Nucleus accumbens (tissue), 56 donors: ENCODE measurements at places on chromosomes 5 and 9.
A peak's percentile ranks its signal among the peaks of the same experiment; 100 is the strongest.

GRCh38 chr9:21709464-21710058 is 92.9 kb upstream of the MTAP start:
- no peak for DNase-seq

DNA sequence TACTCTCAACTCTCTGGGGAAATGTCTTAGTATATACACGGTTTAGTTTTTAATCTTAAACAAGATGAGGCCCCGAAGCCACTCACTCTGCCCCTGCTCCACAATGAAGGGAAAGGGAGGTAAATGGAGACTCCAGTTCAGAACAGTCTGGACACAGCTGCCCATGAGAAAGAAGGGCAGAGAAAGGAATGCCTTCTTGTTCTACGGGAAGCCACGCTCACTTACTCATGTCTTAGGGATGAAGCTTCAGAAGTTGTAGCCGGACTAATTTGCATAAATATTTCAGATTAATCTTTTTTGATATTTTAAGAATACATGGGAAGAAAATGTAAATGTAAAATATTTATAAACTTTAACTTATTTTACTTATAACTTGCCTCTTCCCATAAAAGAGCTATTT is 94.0 kb downstream of the COL23A1 start:
- no peak for DNase-seq

DNA sequence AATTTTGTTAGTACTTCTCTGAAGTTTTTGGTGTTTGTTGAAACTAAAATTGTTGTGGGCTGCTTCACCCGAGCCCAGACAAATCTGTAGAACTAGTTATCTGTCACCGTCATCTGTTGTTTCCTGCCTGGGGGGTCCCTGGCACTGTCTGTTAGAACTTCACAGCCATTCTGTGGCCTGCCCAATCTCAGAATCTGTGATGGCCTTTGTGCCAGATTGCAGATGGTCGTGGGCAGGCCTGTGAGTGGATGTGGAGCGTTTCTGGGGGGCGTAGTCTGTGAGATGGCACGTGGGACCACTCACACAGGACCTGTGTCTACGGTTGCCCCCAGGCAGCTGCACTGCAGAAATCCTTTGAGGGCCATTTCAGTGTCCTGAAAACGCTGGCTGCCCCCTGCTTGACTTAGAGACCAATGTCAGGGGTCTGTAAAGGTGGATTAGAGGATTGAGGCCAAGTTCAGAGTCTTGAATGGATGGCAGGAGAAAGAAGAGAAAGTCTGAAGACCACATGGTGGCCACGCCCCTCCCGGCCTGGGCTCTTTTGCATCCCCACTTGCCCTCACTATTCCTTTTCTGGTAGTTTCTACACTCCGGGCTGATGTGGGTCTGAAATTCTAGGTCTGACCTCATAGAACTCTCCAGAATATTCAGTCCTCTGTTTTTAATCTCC is 38.3 kb downstream of the TRIO start:
- DNase-seq, result no peak

- no peak for DNase-seq
These were observed 344.3 kb upstream of the CLINT1 start for GRCh38 chr5:158203261-158203660.

- no peak for DNase-seq
These were observed 665.1 kb downstream of the CDH18 start for GRCh38 chr5:19322716-19323485.

GRCh38 chr5:71744009-71744790 is 25.1 kb downstream of the CARTPT start:
- no peak for DNase-seq

- DNase-seq, result no peak
These were observed 29.8 kb downstream of the TCF7 start for GRCh38 chr5:134143944-134144941.

DNA sequence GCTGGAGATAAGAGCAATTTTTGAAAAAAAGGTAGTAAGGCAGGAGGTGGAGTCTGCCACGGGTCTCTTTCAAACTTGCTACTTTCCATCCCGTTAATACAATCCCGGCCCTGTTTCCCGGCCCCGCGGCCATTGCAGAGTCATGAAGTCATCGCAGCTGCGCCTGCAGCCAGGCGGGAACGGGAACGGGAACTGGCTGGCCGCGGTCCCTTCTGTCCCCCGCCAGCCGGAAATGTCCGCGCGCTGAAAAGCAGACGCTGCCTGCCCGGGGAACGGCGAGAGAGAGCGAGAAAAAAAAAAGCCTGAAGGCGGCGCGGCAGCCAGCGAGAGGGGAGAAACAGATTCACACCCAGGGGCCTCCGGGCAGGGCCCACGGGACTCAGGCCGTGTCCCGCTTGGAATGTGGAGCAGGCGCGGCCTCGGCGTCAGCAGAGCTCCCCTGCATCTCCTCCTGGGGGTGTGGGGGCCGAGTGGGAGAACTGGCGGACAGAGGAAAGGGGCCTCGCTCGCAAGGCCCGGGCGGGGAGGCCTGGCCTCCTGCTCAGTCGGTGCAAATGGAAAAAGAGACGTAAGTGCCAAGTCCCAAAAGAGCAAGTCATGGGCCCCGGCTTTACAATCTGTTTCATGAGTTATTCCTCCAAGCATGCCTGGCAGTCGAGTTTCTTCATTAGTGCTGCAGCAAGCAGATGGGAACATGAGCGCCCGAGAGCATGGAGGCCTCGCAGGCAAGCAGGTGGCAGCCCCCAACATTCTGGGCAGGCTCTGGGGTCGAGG is 201.2 kb upstream of the GAS1 start:
- DNase-seq, result peak; percentile 77

- peak; percentile 3 for DNase-seq
These were observed 9.3 kb downstream of the ZNF622 start for GRCh38 chr5:16456103-16456832.

DNA sequence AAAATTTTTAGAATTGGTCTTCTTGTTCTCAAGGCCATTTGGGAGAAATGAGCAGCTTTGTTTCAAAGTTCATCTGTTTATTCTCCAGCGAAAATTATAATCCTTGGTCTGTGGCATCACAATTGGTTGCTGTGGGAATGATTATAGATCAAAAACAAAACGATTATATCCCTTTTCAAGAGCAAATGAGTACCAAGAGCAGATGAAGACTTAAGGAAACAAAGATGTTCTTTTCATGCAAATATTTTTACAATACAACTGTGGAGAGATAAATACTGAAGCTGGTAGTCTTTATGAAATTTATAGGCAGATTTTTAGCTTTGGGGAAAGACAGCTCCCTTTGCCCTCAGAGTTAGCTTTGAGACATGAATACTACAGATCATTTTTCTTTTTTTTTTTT is 620.8 kb upstream of the DMAC1 start:
- no peak for DNase-seq

- no peak for DNase-seq
These were observed 74.7 kb downstream of the FCHO2 start for GRCh38 chr5:73030531-73030930.

DNA sequence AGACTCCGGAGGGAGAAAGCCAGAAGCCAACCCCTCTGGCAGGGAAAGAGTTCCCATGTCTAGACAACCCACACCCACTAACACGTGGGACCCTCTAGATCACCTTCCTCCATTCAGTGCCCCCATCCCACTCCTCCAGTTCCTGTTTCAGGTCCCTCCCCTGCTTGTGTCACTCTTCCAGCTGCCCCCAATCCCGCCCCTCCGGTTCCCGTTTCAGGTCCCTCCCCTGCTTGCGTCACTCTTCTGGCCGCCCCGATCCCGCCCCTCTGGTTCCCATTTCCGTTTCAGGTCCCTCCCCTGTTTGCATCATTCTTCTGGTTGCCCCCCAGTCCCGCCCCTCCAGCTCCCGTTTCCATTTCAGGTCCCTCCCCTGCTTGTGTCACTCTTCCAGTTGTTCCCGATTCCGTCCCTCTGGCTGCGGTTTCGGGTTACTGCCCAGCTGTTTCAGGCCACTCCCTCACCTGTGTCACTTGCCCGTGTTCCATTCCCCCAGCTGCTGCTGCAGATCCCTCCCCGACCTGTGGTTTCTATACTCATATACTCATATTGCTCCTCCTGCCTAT is 64.8 kb upstream of the RANBP6 start:
- DNase-seq, result peak; percentile 68

- DNase-seq, result no peak
These were observed 24.9 kb downstream of the SYK start for GRCh38 chr9:90826326-90827020.

DNA sequence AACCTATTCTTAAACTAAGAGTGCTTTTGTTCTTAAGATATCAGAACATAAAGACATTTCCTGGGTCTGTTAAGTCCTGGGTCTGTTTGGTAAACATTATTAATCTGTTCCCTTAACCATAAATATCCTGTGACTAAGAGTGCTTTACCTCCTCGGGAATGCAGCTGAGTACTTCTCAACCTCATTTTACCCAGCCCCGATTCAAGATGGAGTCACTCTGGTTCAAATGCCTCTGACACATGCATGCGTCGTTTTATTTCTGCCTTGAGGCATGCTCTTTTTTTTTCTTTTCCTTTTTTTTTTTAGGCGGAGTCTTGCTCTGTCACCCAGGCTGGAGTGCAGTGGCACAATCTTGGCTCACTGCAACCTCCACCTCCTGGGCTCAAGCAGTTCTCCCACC is 39.8 kb upstream of the FBXL17 start:
- DNase-seq, result no peak

- no peak for DNase-seq
These were observed 27.8 kb upstream of the PTPDC1 start for GRCh38 chr9:94056442-94056974.

- peak; percentile 61 for DNase-seq
These were observed 27.5 kb upstream of the BOD1 start for GRCh38 chr5:173643964-173644363.

GRCh38 chr5:127899214-127899610 is 184.4 kb upstream of the SLC12A2 start:
- DNase-seq, result no peak

DNA sequence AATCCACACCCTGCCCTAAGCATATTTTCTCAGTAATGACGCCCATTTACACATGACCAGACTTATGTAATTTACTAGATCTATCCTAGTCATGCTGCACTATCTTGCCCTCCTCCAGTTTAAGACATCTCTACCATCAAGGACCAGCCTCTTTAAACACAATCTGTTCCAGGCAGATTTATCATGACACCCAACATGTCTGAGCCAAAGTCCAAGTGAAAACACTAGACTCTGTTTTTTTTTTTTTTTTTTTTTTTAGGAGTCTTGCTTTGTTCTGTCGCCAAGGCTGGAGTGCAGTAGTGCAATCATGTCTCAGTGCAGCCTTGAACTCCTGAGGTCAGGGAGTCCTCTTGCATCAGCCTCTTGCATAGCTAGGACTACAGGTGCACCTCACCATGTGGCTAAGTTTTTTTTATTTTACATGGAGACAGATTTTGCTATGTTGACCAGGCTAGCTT is 354.6 kb downstream of the ARRDC3 start:
- no peak for DNase-seq
